ENCODE measurements at places on chromosomes 4 and X.
A peak's percentile ranks its signal among the peaks of the same experiment; 100 is the strongest.

DNA sequence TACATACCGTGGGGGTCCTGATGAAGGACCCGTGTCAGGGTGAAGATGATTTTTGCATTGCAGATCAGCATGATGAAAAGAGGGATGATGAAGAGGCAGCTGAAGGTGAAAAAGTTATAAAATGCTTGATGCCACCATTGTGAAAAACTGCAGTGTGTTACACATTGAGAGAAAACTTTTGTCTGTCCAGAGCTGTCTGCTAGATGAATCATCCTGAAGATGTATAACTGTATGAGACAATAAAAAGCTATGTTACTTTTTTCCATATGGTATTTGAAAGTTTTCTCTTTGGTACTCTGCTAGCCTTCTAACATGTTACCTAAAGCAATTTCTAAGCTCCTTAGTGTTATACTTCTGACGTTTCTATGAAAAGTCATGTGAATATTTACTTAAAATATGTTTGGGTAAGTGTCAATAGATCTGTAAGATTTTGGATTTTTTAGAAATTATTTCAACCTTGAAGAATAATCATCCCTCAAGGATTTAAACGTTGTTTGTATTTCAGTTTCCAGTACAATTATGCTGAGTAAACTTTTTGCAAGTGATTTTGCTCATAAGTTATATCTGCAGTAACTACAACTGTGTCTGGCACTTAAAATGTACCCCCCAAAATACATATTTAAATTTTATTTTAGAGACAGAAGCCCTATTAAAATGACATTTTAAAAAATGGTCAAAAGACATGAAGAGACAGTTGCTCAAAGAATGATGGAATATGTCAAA is 9.5 kb downstream of the GNRHR start:
- DNase-seq, result peak; percentile 18

- DNase-seq, result no peak
Observed at GRCh38 chr4:176357359-176358082, 37.8 kb downstream of the SPCS3 start.

- DNase-seq, result no peak
Observed at GRCh38 chr4:107897823-107898222, 33.5 kb upstream of the CYP2U1 start.

- no peak for DNase-seq
Observed at GRCh38 chrX:79330022-79330421, 37.1 kb downstream of the ITM2A start.

- no peak for DNase-seq
Observed at GRCh38 chr4:186942758-186943377, 219.2 kb upstream of the FAT1 start.

DNA sequence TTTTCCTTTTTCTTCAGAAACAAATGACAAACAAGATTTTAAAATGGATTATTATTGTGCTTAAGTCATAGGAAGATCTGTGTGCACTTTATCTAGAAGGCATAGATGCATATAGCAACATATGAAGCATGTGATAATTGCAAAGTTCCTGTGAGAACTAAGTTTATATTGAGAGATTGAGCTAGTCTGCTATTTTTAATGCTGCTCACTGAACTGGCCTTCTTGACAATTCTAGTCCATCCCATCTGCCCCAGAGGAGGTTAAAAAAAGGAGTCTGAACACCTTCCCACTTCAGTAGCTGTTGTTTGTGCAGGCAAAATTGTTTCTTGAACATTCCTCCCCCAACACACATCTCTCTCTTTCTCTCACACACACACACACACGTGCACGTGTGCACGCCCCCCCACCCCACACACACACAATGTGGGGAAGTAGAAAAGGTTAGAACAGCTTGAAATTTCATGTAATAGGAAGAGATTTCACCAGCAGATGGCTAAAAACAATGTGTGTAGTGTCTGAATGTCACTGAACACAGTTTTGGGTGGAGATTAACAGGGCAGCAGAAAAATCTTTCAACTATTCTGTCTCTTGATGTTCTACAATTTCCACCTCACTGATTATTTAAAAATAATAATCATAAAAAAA is 108.0 kb downstream of the GPM6A start:
- no peak for DNase-seq

DNA sequence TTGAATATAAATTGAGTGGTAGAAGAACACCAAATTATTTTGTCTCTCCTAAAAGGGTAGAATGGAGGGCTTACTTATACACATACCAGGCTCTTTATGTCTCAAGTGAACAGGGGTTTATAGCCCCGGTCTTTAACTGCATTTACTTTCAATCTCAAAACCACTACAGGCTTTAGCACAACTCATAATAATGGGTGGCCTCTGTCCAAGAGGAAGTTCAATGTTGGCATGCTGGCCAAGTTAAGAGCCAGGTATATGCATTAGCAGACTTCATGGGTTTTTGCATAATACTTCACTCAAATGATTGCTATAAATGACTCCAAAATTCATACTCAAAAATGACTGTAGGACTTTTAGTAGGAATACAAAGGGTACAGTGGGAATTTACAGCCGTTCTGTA is 118.5 kb upstream of the OTUD4 start:
- no peak for DNase-seq

- DNase-seq, result peak; percentile 66
Observed at GRCh38 chr4:88522702-88523324, 763 bp downstream of the PYURF start.

- DNase-seq, result no peak
Observed at GRCh38 chr4:8010618-8011017, 71.0 kb upstream of the AFAP1 start.

Data from RKO (cell line).